ENCODE measurements at places on chromosomes 6 and 20.

- no peak for DNase-seq
Observed at GRCh38 chr20:37956107-37956585, 53.2 kb downstream of the VSTM2L start.

GRCh38 chr6:90068264-90068663 is 174.0 kb downstream of the GJA10 start:
- no peak for DNase-seq

GRCh38 chr6:1991332-1991878 is 254.0 kb downstream of the GMDS start:
- no peak for DNase-seq

DNA sequence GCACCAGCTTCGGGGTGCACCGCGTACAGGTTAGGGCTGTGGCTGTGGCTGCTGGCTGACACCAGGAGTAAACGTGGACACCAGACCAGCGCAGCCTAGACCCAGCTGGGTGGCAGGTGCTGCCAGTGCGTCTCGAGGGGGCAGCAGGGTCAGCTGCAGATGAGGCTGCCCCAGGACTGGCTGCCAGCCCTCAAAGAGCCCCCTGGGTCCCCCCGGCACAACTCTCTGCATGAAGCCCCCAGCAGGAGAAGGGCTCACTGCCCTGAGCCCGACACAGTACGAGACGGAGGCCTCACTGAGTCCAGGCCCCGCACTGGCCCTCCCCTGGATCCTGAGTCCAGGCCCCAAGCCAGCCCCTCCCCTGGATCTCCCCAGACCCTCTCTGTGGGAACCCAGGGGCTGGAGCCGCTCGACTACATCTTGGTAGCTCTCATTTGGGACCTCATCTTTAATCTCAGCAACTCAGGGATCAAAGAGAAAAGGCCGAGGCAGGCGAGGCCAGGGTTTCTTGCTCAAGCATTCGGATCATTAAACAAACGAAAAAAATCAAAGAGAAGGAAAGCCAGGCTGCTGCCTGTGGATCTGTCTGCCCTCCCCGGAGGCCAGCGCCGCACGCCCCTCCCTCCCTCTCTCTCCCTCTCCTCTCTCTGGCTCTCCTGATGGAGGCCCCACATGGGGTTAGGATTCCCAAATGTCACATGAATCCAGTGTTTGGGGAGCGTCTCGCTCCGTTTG is 7.0 kb upstream of the NKAIN4 start:
- DNase-seq: no peak

- no peak for DNase-seq
Observed at GRCh38 chr6:97663252-97663651, 380.2 kb upstream of the MMS22L start.
